ENCODE measurements at places on chromosomes 12 and 14.

DNA sequence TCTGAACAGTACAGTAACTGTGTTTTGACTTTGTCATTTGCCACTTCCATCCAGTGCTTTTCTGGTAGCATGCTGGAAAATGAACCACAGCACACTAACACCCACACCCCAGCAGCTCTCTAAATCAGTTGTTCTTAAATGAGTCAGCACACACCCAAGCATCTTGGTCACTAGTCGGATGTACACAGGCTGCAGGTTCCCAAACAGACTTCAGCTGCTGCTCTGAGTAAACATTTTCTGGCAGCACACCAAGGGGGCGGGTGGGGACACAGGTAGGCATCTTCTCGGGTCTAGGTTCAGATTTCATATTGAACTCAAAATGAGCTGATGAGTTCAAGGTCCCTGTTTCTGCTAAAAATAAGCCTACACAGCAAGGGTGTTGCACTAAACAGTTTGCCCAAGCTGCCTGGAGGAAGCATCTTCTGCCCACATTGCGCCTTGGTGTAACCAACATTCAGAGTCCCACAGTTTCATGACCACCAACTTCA lies 39.8 kb downstream of the IFNG start:
- DNase-seq: no peak

DNA sequence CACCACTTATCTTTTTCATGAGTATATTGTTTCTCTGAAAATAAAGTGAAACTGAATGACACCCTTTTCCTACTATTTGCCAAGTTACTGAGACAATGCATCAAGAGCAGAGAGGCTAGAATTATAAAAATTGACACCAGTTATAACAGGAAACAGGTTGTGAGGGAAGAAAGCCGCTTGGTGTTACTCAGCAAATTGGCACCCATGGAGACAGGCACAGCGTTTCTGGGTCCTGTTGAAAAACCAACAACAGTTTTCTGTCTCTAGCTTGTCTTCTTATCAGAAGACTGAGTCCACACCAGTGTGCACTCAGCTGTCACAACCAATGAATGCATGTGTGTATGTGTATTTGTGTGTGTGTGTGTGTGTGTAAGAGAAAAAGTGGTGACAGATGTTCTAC lies 267.7 kb downstream of the KCNH5 start:
- no peak for DNase-seq

GRCh38 chr12:54388237-54389133 lies 4.0 kb upstream of the ZNF385A start:
- no peak for DNase-seq

- no peak for DNase-seq
These were observed 26.5 kb upstream of the BMP4 start for GRCh38 chr14:53983112-53983511.

DNA sequence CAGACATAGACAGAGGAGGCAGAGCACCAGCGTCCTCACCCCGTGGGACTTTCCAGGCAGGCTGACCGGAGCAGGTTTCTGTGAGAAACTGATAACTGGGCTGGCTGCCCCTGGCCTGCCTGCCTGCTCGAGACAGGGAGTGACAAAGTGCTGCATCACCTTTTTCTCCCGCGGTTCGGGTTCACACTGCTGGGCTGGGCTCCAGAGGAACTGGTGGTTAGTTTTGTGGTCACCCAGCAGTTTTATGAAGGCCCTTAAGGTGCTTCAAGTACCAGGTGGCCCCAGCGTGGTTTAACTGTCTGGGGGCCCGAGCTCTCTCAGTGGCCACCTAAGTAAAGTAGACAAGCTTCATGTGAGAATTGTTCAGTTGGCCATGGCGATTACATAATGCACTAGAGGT lies 1073.6 kb downstream of the BCL11B start:
- no peak for DNase-seq

GRCh38 chr14:67532998-67533753 lies at the start of gene PLEKHH1:
PLEKHH1 (plus strand) TSS chr14:67533290; CDS start chr14:67541868, 8,578 bp downstream.
- DNase-seq: peak; percentile 87

DNA sequence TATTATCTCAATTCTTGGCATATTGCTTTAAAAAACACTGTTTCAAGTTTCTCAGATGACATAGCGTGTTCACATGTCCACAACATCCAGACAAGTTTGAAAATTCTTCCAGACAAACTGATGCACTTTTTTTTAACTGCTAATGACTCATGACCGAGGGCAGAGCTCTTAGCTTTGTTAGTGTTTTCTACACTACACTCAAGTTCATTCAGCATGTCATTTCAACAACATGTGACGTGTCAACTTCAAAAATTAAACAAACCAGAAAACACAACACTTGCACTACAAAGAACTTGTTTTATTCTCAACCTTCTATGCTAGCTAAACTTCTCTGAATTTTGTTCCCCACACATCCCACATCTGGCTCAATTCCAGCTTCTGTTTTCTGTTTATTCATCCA lies 1186.3 kb upstream of the FLRT2 start:
- no peak for DNase-seq

DNA sequence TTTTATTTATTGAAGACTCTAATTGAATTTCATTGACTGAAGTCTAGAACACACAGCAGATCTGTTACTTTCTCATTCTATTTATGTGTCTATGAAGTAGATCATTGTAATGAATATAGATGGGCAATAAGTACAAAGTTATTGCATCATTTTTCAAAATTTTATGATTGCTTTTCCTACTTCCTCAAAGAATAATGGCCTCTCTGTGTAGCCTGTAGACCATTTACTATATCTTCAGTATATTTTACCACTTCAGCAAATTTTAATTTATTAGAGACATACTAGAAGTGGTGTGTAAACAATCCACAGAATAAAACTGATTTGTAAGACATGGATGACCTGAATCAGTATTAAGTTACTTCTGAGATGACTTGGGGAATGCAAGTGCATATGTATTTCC lies 291.7 kb upstream of the FAR2 start:
- DNase-seq: no peak

DNA sequence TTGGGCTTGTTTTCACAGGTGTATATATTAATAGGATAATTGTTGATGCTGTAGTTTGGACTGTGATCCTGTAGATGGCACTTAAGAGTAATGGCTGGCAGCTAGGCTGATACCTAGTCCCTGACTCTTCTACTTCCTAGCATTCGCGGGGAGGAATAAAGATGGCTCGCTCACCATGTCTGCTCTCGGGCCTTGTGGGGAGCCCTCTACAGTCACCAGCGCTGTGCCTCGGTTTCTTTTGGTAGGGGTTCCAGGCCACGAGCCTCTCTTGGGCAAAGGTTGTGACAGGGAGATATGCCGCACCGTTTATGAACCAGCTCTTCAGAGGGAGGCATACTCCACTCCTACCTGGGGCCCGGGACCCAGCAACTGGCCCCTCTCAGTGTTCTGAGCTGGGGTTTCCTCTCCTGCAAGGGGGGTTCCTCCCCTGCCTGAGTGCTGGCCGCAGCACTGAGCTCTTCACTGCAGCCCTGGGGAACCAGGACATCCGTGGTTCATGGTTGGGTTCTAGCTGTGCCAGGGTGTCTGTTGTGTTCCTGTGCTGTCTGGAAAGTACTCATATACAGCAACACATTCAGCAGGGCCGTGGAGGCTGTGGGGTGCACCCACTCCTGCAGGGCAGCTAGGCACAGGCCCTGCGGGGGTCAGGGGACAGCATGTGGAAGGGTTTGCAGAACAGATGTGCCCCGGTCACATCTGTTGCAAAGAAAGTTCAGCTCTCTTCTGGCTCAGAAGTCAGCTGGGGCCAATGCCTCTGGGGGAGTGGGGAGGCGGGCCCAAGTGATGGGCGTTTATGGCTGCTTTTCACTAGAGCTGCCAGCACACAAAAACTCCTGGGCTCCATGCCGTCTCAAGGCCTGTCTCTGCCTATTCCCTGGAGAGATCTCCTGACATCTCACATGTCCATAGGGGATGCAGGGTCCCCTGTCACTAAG lies 147.9 kb downstream of the PPFIA2 start:
- DNase-seq: peak; percentile 35

DNA sequence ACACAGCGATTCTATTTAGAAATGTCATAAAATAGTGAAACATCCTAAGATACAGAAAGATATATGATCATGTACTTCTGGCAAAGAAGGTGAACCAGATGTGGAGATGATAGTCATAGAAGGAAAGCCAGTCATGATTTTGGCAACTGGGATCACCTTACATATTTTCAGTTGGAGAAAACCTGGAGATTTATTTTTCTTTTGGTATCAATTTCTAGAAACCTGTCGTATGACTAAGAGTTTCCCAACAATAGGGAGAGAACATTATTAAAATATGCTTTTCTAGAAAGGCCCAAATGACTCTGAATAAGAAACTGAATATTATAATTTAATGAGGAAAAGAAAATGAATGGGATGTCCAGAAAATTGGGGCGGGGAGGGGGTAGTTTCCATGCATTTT lies 396.4 kb downstream of the ZFP36L1 start:
- no peak for DNase-seq

- peak; percentile 58 for DNase-seq
These were observed 51.4 kb downstream of the MRPL42 start for GRCh38 chr12:93518725-93519124.

DNA sequence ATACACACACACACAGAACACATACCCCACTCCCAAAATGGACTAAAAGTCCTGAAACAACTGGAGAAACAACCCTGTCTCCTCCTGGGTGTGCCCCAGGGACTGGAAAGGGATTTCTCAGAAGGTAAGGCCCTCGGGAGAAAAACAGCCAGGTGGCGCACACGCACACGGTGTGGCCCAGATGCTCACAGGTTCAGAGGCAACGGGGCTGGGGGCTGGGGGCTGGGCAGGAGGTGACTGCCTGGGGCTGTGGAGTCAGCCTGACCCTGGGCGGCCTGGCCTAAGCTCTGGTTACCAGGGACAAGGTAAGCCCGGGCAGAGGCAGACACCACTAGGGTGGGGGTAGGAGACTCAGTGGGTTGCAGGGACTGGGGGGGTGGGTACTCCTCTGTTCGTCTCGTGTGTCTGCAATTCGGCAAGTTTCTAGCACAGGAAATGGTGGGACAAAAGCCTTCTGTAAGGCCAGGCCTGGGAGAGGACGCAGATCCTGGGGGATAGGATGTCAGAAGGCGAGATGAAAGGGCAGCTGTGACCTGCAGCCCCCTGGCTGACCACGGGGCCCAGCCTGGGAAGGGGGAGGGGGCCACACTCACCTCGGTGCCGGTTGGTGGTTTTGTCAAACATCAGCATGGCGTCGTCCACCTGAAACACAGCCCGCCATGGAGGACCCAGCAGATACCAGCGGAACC lies 10.4 kb downstream of the MSI1 start:
- DNase-seq: no peak
